ENCODE measurements at places on chromosomes 1 and 21.

GRCh38 chr1:179779645-179780272 lies 36.7 kb downstream of the FAM163A start:
- DNase-seq: no peak

GRCh38 chr1:207813946-207814345 lies 62.1 kb downstream of the CD46 start:
- DNase-seq: no peak

- no peak for DNase-seq
These were observed 44.8 kb downstream of the CLIC6 start for GRCh38 chr21:34713621-34714020.

- DNase-seq: no peak
These were observed 22.1 kb downstream of the PTPRF start for GRCh38 chr1:43552813-43553212.

DNA sequence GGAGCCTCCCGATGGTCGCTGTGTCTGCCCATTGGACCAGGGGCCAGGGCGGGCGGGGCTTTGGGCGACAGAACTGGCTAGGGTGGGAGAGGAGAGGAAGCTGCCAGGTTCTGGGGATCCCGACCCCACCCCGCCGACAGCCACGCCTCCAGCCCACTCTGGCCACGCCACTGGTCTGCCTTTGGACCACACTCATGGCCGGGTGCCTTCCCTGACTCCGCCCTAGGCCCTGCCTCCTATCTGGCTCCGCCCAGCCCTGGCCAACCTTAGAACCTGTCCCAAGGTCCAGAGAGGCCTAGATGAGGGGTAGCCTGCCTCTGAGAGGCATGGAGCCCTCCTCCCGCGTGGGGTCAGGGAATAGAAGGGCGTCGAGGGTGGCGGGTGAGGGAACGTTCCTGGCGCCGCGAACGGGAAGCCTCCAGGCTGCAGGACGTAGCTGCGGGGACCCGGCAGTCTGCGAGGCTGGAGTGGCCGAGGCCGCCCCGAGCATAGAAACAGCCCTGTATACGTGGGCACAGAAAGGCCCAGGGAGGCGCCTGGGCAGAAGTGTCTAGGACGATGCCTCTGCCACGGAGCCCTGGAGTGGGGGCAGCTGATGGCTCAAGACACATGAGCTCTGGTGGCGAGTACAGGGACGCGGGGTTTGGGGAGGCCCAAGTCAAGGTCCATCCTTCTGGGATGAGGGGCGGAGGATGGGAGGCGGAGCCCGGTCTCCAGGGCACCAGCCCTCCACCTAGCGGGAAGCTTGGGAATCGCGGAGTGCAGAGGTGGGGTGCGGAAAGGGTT lies 11.5 kb upstream of the COL16A1 start:
- no peak for DNase-seq
